NCI-H1092 (cell line): ENCODE measurements at places on chromosomes 11 and 22.
A peak's percentile ranks its signal among the peaks of the same experiment; 100 is the strongest.

- DNase-seq = no peak
Measured at GRCh38 chr11:8384199-8384821, 120.6 kb upstream of the LMO1 start.

DNA sequence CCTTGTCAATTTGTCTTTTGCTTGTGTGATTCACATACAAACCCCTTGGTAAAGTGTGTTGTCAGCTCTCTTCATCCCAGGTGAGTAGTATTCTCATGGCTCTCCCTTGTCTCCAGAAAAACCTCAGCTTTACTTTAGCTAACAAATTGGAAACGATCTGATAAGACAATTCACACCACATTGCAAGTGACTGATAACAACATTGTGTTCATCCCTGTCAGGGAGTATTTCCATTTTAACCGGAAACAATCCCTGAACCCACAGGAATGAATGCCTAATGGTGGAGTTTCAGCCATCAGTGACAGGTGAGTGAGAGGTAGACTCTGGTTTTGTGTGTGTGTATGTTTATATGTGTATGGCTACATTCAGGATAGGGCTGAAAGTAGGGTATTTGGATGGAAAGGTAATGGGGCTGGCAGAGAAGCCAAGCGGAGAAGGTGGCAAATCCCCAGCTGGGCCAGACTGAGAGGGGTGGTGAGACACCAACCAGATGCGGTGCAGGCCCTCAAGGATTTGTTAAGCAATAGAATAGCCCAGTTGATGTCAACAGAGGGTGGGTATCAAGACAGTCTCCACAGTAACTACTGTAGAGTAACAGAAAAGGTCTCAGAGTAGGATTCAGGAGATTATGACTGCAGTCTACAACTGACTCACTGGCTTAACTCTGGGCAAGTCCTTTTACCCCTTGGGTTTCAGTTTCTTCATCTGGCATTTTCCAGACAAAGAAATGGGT lies 7.6 kb downstream of the LRRC51 start:
- no peak for DNase-seq

DNA sequence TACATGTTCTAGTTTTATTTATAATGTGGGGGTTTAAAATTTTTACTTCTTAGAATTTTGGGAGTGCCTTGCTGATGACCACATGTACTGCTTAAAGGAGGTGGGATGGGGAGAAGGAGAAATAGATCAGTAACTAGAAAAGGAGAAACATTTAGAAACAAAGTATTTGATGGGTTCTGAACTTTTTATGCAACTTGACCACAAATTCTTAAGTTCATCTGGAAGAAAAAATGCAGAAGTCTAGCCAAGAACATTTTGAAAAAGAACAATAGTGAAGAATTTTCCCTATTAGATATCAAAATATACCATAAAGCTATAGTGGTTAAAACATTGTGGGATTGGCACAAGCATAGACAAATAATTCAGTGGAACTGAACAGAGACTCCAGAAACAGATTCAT lies 73.3 kb upstream of the AMPD3 start:
- DNase-seq = no peak

DNA sequence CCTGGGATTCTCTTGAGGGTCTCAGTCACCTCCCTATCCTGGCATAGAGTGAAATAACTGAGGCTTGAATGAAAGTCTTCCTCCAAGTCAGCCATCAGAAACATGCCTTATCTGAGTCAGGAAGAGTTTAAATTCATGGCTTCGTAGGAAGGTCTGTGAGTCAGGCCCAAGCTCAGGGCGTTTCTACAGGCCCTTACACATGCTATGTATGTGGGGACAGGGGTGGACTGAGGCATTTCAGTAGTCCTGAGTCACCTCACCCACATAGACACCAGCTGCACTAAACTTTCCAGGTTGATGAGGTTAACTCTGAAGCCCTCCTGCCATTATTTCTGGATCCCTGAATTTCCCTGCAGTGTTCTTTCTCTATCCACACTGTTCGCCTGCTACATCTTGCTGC lies 134.6 kb upstream of the RCN1 start:
- no peak for DNase-seq

DNA sequence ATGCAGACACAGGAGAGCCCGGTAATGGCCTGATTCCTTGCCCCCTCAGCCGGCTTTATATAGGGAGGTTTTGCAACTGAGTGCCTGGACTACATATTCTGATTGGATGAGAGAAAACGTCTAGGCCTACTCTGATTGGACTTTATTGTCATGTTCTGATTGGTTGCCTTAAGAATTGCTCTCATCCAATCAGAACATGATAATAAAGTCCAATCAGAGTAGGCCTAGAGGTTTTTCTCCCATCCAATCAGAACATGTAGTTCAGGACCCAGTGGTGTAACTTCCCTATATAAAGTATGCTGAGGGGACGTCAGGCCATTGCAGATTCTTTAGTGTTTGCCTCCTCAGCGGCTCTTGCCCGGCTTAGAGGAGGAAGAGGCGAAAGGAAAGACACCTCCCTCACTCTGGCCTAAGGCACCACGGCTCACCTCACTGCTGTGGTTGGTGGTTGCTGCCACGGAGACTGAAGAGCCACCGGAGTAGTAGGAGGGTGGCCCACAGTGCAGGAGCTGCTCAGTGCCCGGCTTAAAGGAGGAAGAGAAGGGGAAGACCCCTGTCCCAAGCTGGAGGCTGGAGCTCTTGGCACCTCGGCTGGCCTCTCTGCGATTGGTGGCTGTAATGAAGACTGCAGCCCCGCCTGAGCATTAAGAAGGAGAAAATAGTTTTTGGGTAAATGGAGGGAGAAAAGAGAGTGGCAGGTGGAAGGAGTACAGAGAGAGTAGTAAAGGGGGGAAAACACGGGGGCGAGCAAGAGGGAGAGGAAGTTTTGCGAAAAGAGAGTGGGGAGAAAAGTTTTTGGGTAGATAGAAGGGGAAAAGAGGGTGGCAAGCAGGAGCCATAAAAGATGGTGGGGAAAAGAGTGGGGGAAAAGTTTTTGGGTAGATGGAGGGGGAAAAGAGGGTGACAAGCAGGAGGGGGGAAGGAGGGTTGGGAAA lies 116.7 kb upstream of the SERPIND1 start:
- DNase-seq = no peak

- no peak for DNase-seq
Measured at GRCh38 chr22:42700355-42700754, 20.3 kb downstream of the A4GALT start.

GRCh38 chr22:46071451-46072109 lies 78.7 kb upstream of the PPARA start:
- DNase-seq = peak; percentile 55

DNA sequence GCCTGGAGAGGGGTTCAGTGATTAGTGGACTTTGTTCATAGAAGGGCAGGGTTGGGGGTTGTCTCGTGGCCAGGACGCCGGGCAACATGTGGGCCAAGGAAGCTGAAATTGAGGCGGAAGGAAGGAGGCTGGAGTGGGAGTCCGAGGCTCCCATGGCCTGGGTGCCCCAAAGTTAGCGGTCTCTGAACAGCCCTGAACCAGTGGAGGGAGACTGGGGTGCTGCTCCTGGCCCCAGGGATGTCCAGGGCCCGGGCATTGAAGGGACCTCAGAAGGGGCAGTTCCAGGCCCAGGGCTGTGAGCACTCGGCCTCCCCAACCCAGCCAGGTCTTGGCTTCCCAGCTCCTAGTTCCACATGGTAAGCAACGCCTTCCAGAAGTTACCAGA lies 59.2 kb upstream of the PRODH start:
- DNase-seq = no peak

- DNase-seq = no peak
Measured at GRCh38 chr11:117369534-117369933, 41.9 kb downstream of the CEP164 start.

DNA sequence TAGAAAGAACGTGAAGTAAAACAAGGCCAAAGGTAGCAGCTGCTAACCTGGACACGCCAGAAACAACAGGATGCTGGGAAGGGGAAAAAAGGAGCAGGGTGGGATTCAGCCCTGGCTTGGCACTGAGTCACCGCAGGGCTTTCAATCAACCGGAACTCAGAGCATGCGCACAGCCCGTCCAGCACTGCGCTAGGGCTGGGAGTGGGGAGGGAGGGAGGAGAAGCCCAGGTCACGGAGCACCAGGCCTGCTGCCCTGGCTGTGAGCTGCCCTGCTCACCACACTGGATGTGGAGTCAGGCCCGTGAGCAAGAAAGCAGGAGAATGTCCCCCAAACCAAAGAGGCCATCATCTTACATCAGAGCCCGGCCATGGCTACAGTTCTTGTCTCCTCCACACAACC lies 51.5 kb downstream of the APOL1 start:
- no peak for DNase-seq

- no peak for DNase-seq
Measured at GRCh38 chr11:114059984-114060391, 477 bp downstream of the ZBTB16 start.

- no peak for DNase-seq
Measured at GRCh38 chr11:64724863-64725532, 2.0 kb upstream of the NRXN2 start.

GRCh38 chr11:22798901-22799300 lies 30.7 kb downstream of the SVIP start:
- no peak for DNase-seq

- no peak for DNase-seq
Measured at GRCh38 chr11:12204506-12204905, 94.1 kb downstream of the MICAL2 start.

GRCh38 chr11:67441731-67442351 lies 1.4 kb downstream of the CORO1B start:
- DNase-seq = no peak

GRCh38 chr22:23220485-23221350 lies 40.4 kb downstream of the BCR start:
- DNase-seq = no peak

DNA sequence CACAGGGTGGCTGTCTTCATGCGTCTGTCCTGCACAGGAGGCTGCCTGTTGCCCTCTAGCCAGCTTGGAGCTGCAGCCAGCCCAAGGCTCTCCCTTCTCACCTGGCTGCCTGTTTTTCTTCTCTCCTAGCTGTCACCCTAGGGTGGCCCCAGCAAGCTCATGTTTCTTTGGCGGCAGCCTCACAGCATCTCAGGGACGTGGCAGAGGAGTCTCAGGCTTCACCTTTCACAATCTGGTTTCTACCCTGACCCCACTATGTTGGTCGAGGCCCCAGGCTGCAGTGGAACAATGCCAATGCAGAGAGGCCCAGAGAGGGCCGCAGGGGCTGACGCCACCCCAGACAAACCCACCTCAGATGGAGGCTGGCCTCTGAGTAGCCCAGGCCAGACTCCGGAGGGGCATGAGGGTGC lies 2.5 kb upstream of the CLDN5 start:
- no peak for DNase-seq

DNA sequence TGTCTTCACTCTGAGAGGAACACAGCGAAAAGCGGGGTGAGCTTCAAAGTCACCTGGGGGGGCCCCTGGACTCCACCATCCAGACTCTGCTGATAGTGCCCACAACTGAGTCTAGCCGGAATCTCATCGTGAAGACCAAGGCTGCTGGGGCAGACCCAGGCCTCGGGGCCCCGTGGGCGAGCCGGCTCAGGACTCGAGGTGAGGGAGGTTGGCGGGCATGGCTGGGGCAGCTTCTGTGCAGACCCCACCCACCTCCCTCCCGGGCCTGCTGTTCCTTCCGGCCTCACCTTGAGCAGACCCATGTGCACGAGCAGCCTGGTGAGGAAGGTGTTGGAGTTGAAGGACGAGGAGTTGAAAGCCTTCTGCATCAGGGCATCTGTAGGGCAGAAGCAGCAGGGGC lies 8.7 kb upstream of the CHADL start:
- DNase-seq = no peak

GRCh38 chr11:127471662-127472061 lies 471.1 kb upstream of the KIRREL3 start:
- no peak for DNase-seq

DNA sequence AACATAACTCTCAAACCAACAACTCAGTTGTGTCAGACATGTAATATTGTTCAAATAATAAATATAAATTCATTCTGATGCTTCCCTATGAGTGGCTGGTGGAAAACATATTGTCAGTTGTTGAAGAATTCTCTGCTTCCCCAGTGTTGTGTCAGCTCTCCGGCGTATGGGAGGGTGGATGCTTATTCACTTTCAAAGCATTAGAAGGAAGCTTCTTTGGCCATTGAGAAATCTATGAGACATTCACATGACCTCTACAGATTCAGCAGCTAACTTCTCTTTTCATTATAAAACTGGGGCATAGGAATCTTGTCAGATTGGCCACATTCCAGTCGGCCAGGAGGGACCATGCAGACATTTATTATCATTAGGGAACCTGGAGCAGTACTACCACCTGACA lies 2.9 kb downstream of the OR51V1 start:
- DNase-seq = no peak
